ENCODE measurements at places on chromosomes 7 and 10.
A peak's percentile ranks its signal among the peaks of the same experiment; 100 is the strongest.

DNA sequence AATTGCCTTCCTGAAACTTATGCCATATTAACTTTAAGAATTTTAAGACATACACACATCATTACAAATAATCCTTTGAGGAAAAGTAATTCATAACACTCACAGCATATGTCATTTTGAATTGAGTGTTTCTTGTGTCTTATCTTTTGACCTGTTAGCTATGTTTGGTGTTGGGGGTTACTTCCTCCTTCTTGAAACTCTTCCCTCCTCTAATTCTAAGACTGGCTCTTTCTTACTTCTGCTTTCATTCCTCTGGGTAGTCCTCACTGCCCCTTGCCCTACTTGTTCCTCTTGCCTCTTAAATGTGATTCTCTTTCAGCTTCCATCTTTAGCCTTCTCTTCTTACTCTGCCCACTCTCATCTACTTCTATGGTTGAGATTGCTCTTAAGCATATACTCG lies 28.3 kb upstream of the PIP4K2A start:
- DNase-seq = no peak

- no peak for DNase-seq
Measured at GRCh38 chr7:105087981-105088380, 74.0 kb downstream of the KMT2E start.

GRCh38 chr7:40784176-40784575 lies 649.4 kb downstream of the SUGCT start:
- no peak for DNase-seq

DNA sequence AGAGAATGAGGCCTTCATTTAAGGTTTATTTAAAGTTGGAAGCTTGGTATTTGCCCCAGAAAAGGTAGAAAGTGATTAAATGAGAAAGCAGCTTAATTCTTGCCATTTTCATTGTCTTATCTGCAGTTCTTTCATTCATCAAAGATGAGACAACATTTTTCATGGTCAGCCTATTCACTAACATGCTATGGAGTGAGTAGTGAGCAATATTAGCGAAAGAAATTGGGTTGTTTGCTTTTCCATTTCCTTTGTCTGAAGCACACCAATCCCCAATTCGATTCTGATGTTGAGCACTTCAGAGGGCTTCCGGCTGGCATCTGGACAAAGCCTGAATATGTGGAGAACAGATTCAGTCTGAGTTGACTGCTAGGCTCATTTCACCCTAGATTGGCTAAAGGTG lies 317.2 kb downstream of the BBS9 start:
- DNase-seq = no peak

DNA sequence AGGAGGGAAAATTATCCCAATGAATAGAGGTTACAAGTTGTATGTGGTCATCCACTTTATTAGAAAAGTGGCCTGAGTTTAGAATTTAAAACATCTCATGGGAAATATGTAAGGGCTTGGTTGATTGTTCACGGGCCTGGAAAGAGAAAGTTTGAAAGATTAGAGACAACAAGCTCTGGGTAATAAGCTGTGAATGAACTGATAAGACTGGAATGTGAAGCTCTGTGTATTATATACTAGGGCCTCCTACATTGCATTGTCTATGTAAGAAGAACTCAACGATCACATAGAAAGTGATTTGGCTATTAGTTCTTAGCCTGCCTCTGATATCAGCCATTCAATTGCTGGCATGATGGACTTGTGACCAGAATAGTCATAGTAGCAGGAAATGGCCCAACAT lies 199.2 kb upstream of the MAGI2 start:
- DNase-seq = no peak

GRCh38 chr10:103232772-103233488 lies 12.8 kb upstream of the RPEL1 start:
- DNase-seq = no peak

GRCh38 chr10:118042827-118043242 lies 3.9 kb downstream of the RAB11FIP2 start:
- no peak for DNase-seq

DNA sequence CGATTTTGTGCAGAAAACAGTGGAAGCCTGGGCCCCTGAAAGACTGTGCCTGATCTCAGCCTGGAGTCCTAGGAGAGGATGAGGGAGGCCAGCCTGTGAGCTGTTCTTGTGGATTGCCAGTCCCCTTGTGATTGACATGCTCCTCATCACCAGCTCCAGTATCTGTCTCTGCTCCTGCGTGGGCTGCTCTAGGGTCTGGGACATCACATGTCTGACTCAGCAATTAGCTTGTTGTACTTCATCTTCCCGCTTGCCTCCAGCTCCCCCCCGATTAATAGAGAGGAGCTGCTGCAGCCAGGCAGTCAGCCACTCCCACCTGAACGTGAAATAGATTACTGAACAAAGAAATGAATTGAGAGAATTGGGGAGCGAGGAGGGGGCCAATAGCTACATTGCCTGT lies 99.6 kb upstream of the TBX20 start:
- DNase-seq = no peak

DNA sequence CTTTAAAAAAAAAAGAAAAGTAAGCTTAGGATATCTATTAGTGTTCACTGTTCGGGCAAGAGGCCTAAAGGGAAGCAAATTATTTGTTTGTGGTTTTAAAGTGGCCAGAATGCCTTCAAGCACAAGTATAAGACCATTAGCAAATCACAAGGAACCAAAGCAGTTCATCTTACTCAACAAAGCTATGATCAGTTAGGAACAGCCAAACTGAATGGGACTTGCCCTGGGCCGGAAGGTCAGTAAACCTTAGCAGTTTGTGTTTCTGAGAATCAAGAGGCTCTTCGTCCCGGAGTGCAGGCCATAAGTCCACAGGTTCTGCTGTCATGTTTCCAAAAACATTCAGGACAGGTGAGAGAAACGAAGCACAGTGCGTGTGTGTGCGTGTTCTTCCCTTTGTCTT lies 4.5 kb downstream of the FBXW4 start:
- no peak for DNase-seq

DNA sequence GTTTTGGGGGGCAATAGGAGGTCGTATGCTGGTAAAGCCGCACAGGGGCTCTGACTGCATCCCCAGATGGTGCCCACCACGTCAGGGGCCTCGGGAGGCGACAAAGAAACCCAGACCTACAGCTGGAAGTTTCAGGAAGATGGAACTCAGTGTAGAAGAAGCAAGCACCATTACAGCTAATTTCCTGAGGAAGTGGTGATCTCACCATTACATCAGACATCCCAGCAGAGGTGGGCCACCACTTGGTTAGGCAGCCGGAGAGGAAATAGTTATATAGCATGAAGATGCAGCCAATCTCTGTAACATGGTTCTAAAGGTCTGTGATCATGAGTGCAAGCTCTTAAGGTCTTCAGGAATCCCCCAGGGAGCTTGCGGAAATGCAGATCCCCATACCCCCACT lies 127.3 kb upstream of the PCBD1 start:
- no peak for DNase-seq

GRCh38 chr7:17402628-17403278 lies 104.3 kb downstream of the AHR start:
- no peak for DNase-seq

DNA sequence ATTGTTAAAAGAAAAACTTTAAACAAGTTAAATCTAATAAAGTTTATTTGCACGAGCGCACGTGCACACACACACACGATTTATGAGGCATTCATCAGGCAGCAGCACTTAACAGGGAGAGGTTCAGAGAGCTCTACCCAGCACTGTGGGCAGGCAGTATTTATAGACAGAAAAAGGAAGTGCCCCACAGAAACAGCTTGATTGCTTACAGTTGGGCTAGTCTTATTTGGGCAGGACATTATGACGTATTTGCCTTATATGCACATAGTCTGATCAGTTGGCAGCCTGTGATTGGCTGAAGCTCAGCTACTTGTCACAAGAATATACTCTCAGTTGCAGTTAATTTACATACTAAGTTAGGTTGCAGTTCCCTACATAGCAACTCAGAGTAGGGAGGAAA lies 1.2 kb upstream of the SDHAF3 start:
- DNase-seq = no peak

DNA sequence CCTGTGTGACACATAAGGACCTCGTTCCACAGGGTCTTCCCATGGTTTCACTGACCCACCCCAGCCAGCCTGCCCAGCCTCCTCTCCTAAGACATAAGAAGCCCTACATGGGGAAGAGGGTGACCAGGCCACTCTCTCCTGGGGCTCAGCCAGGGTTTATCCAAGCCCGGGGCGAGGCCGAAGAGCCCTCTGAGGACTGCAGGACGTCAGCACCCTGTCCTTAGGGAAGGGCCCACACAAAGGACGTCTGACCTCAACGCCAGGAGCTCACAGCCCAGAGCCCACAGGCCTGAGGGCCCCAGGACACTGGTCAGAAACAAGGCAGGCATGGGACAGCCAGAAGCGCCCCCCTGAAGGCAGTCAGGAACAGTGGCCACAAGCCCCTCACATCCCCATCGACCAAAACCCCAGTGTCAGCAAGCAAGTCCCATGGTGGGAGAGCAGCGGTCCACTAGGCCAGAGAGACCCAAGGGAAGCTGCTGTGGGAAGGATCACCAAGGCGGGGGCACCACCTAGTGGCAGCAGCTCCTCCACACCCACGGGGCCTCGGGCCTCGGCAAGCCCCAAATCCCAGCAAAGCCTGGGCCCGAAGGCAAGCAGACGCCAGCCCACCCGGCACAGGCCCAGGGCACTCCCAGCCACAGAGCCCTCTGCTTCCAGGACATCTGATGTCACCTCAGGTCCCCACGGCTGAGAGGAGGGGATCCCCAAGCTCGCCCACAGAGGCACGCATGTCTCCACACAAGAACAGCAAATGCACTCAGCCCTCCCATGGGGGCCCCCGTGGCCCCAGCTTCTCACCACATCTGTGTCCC lies 23.4 kb downstream of the MAD1L1 start:
- DNase-seq = peak; percentile 67

- DNase-seq = no peak
Measured at GRCh38 chr10:95480901-95481491, 80.2 kb downstream of the SORBS1 start.

DNA sequence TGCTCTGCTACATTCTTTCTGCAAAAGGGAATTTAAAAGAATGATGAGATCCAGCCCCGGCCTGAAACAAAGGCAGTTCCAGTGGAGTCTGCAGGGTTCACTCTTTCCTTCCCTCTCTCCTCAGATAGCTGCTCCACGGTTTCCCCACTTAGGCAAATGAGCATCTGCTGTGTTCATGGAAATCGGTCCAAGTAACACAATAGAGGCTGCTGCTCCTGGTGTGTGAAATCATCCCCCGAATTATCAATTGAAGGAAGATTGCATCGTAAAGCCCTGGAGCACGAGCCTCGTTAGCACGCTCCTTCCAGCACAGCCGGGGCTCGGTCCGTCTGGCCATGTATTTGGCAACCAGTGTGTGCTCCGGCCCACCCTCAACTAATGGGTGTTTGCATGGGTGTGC lies 108.3 kb upstream of the DPP6 start:
- no peak for DNase-seq

DNA sequence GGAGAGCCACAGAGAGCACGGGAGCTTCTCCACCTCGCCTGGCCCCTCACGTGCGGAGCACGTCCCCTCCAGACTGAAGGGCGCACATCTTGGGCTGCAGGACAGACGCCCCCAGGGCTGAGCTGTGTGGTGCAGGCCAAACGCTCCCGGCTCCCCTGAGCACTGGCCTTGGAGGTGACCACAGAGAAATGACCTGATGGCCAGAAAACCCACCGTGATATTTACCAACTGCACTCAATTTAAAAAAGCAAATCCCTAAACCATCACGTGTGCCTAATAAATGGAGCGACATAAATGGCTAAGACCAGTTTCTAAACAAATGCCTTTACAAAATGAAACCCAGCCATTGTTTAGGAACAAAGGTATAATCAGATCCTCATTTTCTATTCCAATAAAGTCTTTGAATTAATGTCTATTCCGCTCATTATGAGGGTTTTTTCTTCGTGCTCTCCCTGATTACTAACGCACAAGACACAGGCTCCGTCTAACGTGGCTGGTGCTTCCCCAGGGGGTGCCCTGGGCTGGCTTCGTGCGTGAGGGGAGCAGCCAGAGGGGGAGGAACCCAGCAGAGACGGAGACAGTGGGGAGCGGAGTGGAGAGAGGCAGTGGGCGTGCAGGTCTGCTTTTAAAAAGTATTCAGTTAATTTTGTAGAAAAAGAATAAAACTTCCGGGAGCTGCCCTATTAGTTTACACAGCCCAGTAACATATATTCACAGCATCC lies 190.3 kb downstream of the DNAJB6 start:
- no peak for DNase-seq

GRCh38 chr10:73886085-73886529 lies 11.8 kb upstream of the CAMK2G start:
- DNase-seq = no peak

GRCh38 chr10:71294091-71294561 lies 24.9 kb upstream of the SLC29A3 start:
- DNase-seq = no peak

GRCh38 chr10:100377830-100378229 lies 30.8 kb downstream of the SCD start:
- no peak for DNase-seq

- DNase-seq = no peak
Measured at GRCh38 chr10:117609095-117609795, 66.7 kb downstream of the EMX2 start.

Measured in iPS DF 6.9 (cell line).